Neural crest cell (in vitro differentiated cells): ENCODE measurements at places on chromosomes 7 and 10. TPM values are rescaled to one million over a fixed set of nuclear protein-coding genes. Genes with fewer than 3 reads are reported as not detected.

DNA sequence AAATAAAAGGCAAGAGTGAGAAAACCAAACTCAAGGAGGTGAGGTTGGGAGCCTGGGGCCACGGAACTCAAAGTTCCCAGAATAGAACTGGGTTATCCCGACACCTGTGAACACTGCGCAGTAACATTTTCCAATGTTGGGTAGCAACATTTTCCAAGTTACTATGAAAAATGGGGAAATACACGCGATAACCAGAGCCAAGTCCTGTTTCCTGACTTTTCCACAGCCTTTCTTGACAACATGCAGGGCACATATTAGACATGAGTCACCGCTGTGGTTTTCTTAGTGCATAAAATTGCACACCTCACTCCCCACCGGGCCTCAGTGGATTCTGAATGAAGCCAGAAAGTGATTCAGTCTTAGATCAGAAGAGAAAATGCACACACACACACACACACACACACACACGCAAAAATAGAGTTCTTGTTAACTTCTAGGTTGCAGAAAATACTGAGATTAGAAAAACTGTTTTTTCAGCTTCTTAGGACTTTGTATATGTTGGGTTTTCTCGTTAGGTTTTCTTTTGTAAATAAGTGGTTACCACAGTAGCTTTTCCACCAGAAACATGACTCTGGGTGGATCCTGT, 70.0 kb downstream of the CAMK1D start:
- no peak overlapping the region for H3K4me3 ChIP-seq
- DNase-seq: no peak
- H3K27ac ChIP-seq: no peak overlapping the region
- H3K4me1 ChIP-seq: no peaks in the 10 kb centered on the region

Gene SPACDR
- total RNA-seq: 1.0 and 1.4 TPM in 2 replicates

Gene NME8
- total RNA-seq: not detected in 2 replicates

- H3K4me1 ChIP-seq: no peaks in the 10 kb centered on the region
- H3K36me3 ChIP-seq: no peaks in the 10 kb centered on the region
- no peak overlapping the region for H3K4me3 ChIP-seq
- peaks cover 2% of the 10 kb centered on the region for H3K27me3 ChIP-seq
- no peak overlapping the region for H3K27ac ChIP-seq
- DNase-seq: no peak
These were observed 2.0 kb upstream of the AOC1 start for GRCh38 chr7:150850273-150850672.

DNA sequence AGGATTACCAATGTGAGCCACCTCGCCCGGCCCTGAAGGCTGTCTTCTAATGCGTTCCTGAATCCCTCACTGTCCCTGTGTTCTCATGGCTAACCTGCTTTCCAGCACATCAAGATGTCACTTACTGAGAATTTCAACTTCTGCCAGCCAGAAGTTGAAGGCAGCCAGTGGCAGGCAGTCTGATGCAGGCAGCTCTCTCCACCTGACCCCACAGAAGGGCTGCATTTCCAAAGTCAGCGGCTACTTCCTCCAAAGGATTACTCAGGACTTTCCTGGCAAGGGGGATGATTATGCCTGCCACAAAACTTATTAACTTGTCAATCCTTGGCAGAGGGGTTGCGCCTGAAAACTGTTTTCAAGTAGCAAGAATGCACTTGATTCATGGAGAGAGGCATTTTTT, 1219.4 kb downstream of the TYW1 start:
- no peaks in the 10 kb centered on the region for H3K27me3 ChIP-seq
- H3K36me3 ChIP-seq: no peaks in the 10 kb centered on the region
- peaks cover 6% of the 10 kb centered on the region for H3K4me1 ChIP-seq

Gene MCM10
- 76.3 and 80.6 TPM in 2 replicates for total RNA-seq

DNA sequence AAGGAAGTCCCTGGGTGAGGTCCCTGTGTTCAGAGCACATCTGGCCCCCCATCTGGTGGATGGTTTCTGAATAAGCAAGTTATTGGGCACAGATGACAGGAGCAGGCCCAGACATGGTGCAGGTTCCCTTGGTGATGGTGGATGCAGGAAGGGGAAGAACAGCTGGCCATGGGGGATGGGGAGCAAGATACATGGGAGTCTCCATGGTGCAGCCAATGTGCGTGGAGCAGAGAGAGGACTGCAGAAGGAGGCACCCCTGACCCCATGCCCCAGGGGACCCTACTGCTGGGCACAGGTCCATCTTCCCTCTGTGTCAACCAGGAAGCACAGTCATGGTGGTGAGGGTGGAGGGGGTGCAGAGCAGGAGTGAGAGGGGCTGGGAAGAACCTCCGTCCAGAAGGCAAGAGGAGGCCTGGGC, 43.8 kb upstream of the RABGEF1 start:
- H3K4me1 ChIP-seq: no peaks in the 10 kb centered on the region
- H3K27ac ChIP-seq: no peak overlapping the region
- no peaks in the 10 kb centered on the region for H3K27me3 ChIP-seq
- H3K4me3 ChIP-seq: peak overlapping the region; percentile 19

GRCh38 chr7:130095812-130096211, 25.5 kb downstream of the KLHDC10 start:
- no peaks in the 10 kb centered on the region for H3K27me3 ChIP-seq
- H3K4me1 ChIP-seq: no peaks in the 10 kb centered on the region
- no peaks in the 10 kb centered on the region for H3K36me3 ChIP-seq

Gene CCZ1B
- total RNA-seq: 55.8 and 72.0 TPM in 2 replicates

DNA sequence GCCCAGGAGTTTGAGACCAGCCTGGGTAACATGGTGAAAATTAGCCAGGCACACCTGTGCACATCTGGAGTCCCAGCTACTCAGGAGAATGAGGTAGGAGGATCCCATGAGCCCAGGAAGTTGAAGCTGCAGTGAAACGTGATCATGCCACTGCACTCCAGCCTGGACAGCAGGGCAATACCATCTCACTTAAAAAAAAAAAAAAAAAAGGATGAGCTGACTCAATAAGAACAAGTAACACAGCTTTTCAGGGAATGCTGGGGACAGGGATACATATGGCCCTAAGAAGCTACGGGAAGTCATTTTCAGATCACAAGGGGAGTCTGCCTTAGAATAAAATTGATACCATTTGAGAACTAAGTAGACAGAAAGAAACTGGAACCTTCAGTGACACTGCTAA, 41.7 kb downstream of the FAM171A1 start:
- no peak for DNase-seq
- H3K27ac ChIP-seq: no peak overlapping the region
- peaks cover 21% of the 10 kb centered on the region for H3K4me1 ChIP-seq
- peaks cover 8% of the 10 kb centered on the region for H3K36me3 ChIP-seq
- H3K4me3 ChIP-seq: no peak overlapping the region
- H3K27me3 ChIP-seq: no peaks in the 10 kb centered on the region

GRCh38 chr7:29619848-29620555, 56.4 kb downstream of the PRR15 start:
- H3K27ac ChIP-seq: no peak overlapping the region
- H3K4me3 ChIP-seq: no peak overlapping the region
- no peaks in the 10 kb centered on the region for H3K27me3 ChIP-seq
- no peak for DNase-seq

GRCh38 chr10:92125144-92125543, 165.7 kb downstream of the CPEB3 start:
- no peak for DNase-seq
- H3K27me3 ChIP-seq: no peaks in the 10 kb centered on the region
- H3K4me1 ChIP-seq: no peaks in the 10 kb centered on the region
- H3K27ac ChIP-seq: no peak overlapping the region
- no peak overlapping the region for H3K4me3 ChIP-seq
- H3K36me3 ChIP-seq: no peaks in the 10 kb centered on the region

DNA sequence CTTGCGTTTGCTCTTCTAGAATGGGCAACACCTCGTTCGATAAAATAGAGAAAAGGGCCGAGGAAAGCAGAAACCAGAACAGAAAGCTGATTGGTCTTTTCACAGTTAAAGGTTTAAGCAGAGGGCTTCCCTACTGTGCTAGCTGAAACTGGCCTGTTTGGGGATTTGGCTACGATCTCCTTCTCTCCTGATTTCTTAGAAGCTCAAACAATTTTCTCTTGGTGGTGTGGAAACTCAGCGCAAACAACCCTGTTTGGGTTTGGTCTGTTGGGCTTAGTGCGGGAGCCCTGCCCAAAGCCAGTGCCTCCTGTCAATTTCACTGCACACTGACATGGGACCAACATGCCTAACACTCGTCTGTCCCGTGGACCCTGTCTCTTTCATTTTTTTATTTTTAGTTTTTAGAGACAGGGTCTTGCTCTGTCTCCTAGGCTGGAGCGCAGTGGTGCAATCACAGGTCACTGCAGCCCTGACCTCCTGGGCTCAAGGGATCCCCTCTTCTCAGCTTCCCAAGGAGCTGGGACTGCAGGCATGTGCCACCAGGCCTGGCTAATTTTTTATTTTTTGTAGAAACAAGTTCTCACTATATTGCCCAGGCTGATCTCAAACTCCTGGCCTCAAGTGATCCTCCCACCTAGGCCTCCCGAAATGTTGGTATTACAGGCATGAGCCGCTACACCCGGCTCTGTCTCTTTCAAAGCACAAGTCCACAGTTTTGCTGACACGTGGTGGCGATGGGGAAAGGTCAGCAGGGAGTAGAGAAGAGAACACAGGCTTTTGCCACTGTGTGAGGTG, 16.5 kb upstream of the BNIP3 start:
- H3K27me3 ChIP-seq: no peaks in the 10 kb centered on the region
- H3K27ac ChIP-seq: no peak overlapping the region
- no peaks in the 10 kb centered on the region for H3K36me3 ChIP-seq
- no peak for DNase-seq
- peaks cover 18% of the 10 kb centered on the region for H3K4me1 ChIP-seq
- no peak overlapping the region for H3K4me3 ChIP-seq

- no peaks in the 10 kb centered on the region for H3K4me1 ChIP-seq
- H3K27me3 ChIP-seq: no peaks in the 10 kb centered on the region
- H3K27ac ChIP-seq: no peak overlapping the region
- no peak for DNase-seq
These were observed 128.5 kb downstream of the ANKRD7 start for GRCh38 chr7:118352867-118353453.

DNA sequence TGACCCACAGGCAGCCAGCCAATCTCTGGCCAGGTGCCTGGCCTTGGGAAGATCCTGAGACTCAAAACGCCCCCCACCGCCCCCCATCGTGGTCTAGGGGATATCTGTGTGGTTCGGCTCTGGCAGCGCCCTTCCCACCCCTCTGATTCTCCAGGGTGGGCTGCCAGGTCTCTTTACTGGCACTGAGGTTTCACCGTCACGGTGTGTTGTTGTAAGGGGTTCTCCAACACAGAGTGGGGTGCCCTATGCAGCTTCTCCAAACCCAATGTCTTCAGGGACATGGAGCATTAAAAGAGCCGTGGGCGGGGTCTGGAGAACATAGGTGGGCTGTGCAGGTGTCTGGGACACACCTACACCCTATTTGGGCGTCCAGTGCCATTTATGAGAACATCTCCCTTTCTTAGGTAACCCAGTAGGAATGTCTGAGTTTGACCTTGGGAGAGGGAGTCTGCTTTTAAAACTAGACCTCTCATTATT, 1.5 kb downstream of the MAFK start:
- peaks cover 21% of the 10 kb centered on the region for H3K4me1 ChIP-seq
- H3K36me3 ChIP-seq: no peaks in the 10 kb centered on the region
- peaks cover 57% of the 10 kb centered on the region for H3K27me3 ChIP-seq
- no peak for DNase-seq

Gene ARF5
- 151 and 160 TPM in 2 replicates for total RNA-seq

GRCh38 chr10:117342641-117343040, 32.6 kb downstream of the PDZD8 start:
- no peaks in the 10 kb centered on the region for H3K36me3 ChIP-seq
- H3K4me3 ChIP-seq: no peak overlapping the region
- H3K27me3 ChIP-seq: no peaks in the 10 kb centered on the region
- peaks cover 16% of the 10 kb centered on the region for H3K4me1 ChIP-seq

DNA sequence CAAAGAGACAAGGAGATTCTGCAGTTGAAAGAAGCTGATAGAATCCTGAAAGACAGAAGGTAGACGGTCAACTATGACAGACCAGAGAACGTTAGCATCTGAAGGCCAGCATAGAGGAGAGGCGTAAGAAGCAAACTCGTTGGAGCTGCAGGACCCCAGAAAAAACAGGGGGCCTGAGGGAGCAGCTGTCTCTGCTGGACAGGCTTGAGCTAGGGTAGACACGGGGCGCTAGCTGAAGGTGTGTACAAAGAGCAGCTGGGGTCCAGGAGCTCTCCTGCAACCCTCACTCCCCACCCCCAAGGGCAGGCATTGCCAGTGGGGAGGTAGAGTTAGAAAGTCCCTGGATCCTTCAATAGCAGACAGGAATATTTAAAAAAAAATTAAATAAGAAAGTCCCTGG, 14.6 kb upstream of the GDI2 start:
- no peak for DNase-seq
- no peaks in the 10 kb centered on the region for H3K27me3 ChIP-seq
- no peaks in the 10 kb centered on the region for H3K36me3 ChIP-seq
- no peaks in the 10 kb centered on the region for H3K4me1 ChIP-seq
- no peak overlapping the region for H3K4me3 ChIP-seq

- no peaks in the 10 kb centered on the region for H3K27me3 ChIP-seq
- no peak overlapping the region for H3K27ac ChIP-seq
- H3K36me3 ChIP-seq: peaks cover 16% of the 10 kb centered on the region
- H3K4me3 ChIP-seq: no peak overlapping the region
- DNase-seq: no peak
- peaks cover 36% of the 10 kb centered on the region for H3K4me1 ChIP-seq
These were observed 67.5 kb downstream of the AMZ1 start for GRCh38 chr7:2755531-2755930.

- H3K4me1 ChIP-seq: peaks cover 4% of the 10 kb centered on the region
- peaks cover 22% of the 10 kb centered on the region for H3K36me3 ChIP-seq
- H3K27me3 ChIP-seq: no peaks in the 10 kb centered on the region
- H3K27ac ChIP-seq: no peak overlapping the region
- no peak for DNase-seq
These were observed 60.0 kb downstream of the MCMBP start for GRCh38 chr10:119812684-119813083.

Gene SEMA3D
- total RNA-seq: 22.7 and 26.3 TPM in 2 replicates

DNA sequence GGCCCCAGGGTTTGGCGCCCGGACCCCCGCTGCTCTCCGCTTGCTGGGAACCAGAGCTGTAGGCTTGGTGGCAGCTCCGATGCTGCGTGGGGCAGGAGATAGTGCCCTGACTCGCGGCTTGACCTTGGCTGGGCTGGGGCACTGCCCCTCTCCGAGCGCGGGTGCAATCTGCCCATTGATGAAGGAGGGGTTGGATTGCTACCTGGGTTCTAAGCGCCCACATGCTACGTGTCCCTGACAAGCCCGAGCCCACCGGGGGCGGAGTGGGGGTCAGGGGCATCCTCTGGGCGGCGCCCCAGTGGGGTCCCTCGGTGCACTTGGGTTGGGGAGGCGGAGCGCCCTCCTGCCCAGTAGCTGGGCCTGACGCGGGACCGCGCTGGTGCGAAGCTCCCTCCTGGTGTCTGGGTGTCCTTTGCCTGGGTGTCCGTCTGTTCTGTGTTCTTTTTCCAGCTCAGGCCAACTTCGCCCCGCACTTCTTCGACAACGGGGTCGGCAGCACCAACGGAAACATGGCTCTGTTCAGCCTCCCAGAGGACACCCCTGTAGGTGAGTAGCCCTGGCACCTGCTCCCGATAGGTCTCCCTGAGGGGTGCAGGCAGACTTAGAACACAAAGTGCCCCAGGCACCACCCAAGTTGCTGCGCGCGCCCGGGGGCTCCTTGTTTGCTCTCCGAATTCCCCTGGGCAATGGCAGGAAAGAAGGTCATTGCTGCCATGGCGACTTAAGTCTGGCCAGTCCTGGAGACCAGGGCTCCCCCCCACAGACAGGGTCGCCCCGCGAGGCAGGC, 900 bp downstream of the CDHR1 start:
- no peaks in the 10 kb centered on the region for H3K4me1 ChIP-seq
- H3K27me3 ChIP-seq: peaks cover 19% of the 10 kb centered on the region
- no peaks in the 10 kb centered on the region for H3K36me3 ChIP-seq
- no peak overlapping the region for H3K27ac ChIP-seq
- DNase-seq: no peak
- peak overlapping the region; percentile 81 for H3K4me3 ChIP-seq

Gene POLR2J3
- total RNA-seq: 24.2 and 27.6 TPM in 2 replicates

GRCh38 chr10:71569775-71570588, 149.6 kb downstream of the C10orf105 start:
- H3K36me3 ChIP-seq: no peaks in the 10 kb centered on the region
- no peaks in the 10 kb centered on the region for H3K27me3 ChIP-seq
- no peak overlapping the region for H3K27ac ChIP-seq
- DNase-seq: peak; percentile 93
- no peak overlapping the region for H3K4me3 ChIP-seq
- no peaks in the 10 kb centered on the region for H3K4me1 ChIP-seq
